H4 (cell line): ENCODE measurements at places on chromosomes 3 and 15. TPM values are rescaled to one million over a fixed set of nuclear protein-coding genes. Genes with fewer than 3 reads are reported as not detected.

- no peak for DNase-seq
These were observed 40.5 kb downstream of the SLC12A6 start for GRCh38 chr15:34297059-34297458.

GRCh38 chr15:95742836-95743235 is 587.7 kb upstream of the NR2F2 start:
- no peak for DNase-seq

DNA sequence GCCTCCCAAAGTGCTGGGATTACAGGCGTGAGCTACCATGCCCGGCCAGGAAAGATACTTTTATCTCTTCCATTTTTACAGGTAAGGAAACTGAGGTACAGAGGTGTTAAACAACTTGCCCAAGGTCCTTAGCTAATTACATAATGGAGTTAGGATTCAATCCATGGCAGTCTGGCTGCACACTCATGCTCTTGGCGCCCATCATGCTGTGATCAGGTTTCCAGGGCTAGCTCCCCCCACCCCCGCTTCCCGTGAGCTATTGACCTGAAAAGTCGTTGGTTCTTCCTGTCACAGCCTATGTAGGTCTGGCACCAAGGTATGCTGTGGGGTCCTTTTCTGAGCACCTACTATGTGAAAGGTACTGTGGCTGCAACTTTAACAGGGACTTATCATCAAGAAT is 55.9 kb upstream of the LARS2 start:
- DNase-seq, result no peak

GRCh38 chr3:168990621-168991020 is 672.9 kb downstream of the MECOM start:
- DNase-seq, result no peak

DNA sequence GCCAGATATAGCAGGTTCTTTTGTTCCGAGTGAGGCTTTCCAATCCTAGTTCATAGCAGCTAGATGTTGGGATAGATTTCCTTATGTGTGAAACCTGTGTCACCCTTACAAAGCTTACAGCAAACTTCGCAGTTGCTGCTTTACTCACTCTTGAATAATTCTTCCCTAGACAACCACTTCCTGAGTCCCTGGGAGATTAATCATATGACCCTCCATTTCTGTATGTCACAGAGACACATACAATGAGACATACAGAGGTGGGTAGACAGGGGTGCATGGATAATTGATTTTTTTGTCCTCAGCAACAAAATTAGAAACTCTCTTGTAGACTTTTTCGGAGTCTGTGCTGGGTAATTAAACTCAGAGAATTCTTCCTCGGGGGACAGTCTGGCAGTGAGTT is 163.2 kb downstream of the NSUN3 start:
- DNase-seq, result peak; percentile 32

GRCh38 chr3:94082391-94082937 is 19.6 kb downstream of the NSUN3 start:
- no peak for DNase-seq

DNA sequence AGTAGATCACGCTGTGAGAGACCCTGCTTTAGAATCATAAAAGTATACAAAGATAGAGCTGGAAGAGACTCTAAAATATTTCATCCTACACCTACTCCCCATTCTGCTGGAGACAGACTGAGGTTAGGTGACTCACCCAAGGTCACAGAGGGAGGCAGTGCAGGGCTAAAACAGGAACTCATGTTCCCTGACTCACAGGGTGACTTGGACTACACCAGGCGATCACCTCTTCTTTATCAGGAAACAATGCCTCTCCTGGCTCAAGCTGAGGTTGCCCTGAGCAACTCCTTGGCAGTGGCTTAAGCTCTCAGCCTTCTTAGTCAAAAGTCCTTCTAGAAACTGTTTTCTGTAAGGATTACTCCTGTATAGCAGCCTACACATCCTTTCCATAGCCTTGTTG is 26.4 kb upstream of the TNFAIP8L3 start:
- DNase-seq, result peak; percentile 80

DNA sequence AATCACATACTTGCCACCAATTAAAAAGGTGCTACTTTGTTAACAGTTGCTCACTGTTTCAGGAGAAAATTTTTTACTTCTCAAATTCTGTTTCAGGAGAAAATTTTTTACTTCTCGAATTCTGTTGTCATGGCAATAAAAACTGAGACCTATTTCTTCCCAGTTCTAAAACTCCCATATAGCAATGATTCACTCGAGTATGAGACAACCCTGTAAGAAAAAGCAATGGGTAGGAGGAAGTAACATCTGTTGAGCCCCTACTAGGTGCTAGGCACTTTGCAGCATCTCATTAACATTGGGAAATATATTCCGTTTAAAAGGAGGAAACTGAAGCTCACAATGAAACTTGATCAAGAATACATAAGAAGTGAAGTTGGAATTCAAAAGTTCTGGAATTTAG is 35.1 kb upstream of the IGSF11 start:
- DNase-seq, result no peak

- no peak for DNase-seq
These were observed 3.4 kb downstream of the TMCC1 start for GRCh38 chr3:129890125-129890524.

DNA sequence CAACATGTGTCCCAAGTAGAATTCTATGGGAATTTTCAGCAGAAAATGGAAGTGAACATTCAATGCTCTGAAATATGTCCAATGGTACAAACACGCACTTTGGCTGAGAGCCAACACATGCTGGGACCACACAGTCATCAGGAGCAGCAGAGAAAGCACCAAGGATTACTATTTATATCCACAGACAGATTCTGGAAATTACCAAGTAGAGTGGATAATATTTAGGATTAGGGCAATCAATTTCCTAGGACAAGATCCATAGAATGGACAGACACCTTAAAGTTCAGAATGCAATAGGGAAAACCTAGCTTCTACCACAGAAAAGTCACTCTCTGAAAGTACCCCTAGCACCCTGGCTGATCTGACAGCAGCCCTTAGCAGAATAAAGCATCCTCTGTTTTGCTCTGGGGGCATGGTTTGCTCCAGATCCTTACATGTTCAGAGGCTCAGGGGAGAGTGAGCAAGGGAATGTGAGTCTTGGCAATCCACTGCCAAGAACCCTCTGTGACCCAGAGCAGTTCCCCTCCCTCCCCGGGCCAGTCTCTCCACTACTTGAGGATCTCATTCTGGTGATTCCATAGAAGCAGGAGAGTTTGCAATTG is 206.0 kb upstream of the WNT5A start:
- DNase-seq, result no peak

DNA sequence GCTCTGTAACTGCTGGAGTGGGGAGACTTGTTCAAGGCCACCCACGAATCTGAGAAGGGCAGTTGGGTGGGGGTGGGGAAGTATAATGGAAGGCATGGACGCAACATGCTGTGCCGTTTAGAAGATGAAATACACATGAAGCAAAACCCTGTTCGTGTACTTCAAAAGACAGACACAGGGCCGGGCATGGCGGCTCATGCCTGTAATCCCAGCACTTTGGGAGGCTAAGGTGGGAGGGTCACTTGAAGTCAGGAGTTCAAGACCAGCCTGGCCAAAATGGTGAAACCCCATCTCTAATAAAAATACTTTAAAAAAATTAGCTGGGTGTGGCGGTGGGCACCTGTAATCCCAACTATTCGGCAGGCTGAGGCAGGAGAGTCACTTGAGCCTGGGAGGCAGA is 36.9 kb upstream of the SFMBT1 start:
- DNase-seq, result no peak

GRCh38 chr15:59741274-59741906 is 52.3 kb upstream of the BNIP2 start:
- peak; percentile 20 for DNase-seq

DNA sequence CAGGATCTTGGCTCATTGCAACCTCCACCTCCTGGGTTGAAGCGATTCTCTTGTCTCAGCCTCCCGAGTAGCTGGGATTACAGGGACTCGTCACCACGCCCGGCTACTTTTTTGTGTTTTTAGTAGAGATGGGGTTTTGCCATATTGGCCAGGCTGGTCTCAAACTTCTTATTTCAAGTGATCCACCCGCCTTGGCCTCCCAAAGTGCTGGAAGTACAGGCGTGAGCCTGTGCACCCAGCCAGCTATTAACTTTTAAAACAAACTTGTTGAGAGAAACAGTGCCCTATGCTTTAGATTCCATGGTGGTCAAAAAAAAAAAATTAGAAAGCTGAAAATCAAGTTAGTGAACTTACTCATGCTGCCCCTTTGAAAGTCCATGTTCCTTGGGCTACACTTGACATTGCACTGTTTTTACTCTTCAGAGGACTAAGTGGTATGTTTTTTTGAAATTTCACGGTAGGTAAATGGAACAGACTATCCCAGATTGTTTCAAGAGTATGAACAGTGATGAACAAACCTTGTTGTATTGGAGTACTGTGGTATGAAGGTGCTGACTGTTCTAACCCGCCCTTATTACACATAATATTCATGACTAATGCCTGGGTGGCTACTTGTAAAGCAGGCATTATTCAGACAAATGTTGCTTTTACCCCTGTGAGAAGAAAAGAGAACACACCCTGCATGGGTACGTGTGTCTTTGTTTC is 206.9 kb downstream of the KLHL25 start:
- no peak for DNase-seq

DNA sequence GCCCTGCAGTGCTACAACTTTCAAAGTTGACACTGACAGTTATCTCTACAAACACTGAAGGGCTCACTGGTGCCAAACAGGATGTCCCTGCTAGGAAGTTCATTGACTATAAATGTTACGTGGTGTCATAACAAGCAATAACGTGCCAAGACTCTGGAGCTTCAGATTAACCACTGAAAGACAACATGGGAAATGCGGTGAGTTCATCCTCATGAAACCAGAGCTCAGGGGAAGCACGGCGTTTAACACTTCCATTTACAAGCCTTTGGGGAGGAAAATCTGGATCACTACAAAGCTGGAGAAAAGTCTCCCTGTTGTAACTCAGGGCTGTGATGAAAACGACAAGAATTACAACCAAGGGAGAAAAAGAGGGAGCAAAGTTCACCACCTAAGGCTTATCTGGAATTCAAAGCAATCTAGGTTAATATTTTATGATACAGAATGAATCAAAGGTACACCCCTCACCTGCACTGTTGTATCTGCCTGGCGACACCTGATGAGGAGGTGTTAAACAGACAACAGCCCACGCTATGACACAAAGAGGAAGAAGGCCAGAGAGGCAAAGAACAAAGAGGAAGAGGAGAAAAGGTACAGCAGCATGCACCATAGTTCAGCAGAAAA is 27.0 kb downstream of the SHQ1 start:
- no peak for DNase-seq

GRCh38 chr15:76996526-76997401 is 1.8 kb downstream of the PSTPIP1 start:
- no peak for DNase-seq

DNA sequence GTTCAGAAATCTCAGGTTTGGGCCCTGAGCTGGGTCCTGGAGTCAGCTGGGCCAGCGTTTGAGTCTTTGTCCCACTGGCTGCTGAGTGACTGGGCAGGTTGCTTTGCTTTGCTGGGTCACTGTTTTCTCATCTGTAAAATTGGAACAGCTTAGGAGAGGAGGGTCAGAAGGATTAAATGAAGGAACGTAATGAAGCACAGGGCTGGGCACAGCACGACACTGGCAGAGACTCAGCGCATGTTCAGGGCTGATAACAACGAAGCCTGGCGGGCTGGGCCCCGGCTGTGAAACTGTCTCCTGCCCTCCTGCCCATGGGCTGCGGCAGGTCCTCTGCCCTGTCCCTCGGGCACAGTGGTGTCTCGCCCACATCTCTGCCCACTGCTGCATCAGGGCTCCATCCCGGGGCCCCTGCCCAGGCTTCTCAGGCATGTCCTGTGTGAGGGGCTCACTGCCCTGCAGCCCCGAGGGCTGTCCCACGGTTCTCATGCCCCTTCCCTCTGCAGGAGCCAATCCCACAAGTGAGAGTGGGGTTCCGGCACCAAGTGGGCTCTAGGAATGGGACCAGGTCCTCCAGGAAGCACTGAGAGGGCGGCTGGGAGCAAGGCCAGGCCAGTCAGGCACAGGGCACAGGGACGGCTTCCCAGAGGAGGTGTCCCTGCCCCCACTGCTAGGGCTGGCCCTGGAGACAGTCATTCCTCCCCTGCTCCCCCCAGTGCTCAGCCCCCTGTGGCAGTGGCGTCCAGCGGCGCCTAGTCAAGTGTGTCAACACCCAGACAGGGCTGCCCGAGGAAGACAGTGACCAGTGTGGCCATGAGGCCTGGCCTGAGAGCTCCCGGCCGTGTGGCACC is 88.0 kb downstream of the TBC1D2B start:
- DNase-seq, result no peak

- no peak for DNase-seq
These were observed 47.8 kb downstream of the DHX30 start for GRCh38 chr3:47850564-47851410.

DNA sequence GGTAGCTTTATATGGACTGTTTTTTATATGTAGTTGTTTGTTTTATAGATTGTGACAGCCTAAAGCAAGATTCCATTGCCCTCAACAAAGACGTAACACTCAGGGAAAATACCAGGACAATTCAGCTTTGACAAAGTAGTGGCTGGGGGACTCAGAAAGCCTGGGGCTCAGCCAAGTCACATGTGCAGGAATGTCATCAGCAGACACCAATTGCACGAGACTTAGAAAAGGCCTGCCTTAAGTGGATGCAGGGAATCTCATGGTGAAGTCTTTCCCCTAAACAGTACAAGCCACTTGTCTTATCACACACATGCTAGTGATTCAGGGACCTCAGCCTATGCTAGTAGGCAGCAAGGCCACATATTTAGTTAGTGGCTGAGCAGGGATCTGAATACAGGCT is 381.8 kb upstream of the THBS1 start:
- DNase-seq, result peak; percentile 77

GRCh38 chr15:72281713-72282112 is 9.4 kb upstream of the PARP6 start:
- no peak for DNase-seq

GRCh38 chr3:114071786-114072185 is 15.2 kb downstream of the QTRT2 start:
- no peak for DNase-seq

DNA sequence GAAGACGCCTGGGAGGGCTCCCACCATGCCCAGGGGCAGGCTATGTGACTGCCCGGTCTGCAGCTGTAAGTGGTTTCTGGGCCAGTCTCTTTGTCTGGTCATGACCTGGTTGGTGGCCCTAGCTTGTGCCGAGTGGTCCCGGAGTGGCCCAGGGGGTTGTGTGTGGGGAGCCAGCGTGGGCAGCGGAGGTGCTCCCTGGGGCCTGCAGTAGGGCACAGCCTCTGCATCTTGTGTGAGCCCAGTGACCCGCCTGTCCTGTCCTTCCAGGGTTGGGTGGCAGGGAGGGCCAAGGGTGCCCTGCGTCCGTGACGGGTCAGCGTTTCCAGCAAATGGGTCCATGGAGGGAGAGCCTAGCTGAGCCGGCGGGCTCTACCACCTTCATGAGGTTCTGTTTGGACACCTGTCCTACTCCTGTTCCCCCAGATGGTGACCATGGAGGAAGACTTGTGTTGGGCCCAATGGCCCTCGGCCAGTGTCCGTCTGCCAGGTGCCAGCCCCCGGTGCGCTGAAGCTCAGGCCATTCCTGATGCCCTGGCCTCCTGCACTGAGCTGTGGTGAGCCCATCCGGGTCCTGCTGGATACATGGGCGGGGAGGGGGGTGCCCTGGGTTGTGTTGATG is 215.4 kb downstream of the SNRPN start:
- no peak for DNase-seq

NAALADL2 gene
- 1.6 and 1.7 TPM in 2 replicates for total RNA-seq

CHL1 gene
- 9.6 and 14.3 TPM in 2 replicates for total RNA-seq

NANOGP8 gene
- not detected in 2 replicates for total RNA-seq

C3orf80 gene
- total RNA-seq, result 0.15 TPM in 1 of 2 replicates, not detected in the other

SLC28A1 gene
- 0.08 TPM in 1 of 2 replicates, not detected in the other for total RNA-seq

RTP4 gene
- total RNA-seq, result 16.6 and 18.7 TPM in 2 replicates

THPO gene
- 0.43 and 0.74 TPM in 2 replicates for total RNA-seq

C3orf85 gene
- total RNA-seq, result not detected in 2 replicates

MESP1 gene
- 0.47 TPM in 1 of 2 replicates, not detected in the other for total RNA-seq

WDR49 gene
- total RNA-seq, result not detected in 2 replicates

GBE1 gene
- total RNA-seq, result 64.9 and 66.4 TPM in 2 replicates
